ENCODE measurements at places on chromosomes 1 and 21.

DNA sequence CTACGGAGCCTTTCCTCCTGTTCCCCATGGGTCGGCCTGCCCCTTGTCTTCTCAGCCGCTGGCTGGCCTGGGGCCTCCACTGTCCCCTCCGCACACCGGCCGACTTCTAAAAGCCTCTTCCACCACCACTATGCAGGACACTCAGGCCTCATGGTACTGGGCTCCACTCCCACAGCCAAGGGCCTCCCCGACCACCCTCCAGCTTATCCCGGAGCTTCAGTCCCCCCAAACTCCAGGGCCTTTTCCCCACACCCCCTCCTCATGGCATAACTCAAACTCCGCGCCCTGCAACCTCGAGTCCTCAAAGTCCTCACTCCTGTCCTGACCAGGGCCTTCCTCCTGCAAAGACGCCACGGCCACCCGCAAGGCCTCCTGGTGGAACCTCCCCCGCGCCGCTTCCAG lies 2.0 kb downstream of the LRRC41 start:
- peak; percentile 66 for DNase-seq

DNA sequence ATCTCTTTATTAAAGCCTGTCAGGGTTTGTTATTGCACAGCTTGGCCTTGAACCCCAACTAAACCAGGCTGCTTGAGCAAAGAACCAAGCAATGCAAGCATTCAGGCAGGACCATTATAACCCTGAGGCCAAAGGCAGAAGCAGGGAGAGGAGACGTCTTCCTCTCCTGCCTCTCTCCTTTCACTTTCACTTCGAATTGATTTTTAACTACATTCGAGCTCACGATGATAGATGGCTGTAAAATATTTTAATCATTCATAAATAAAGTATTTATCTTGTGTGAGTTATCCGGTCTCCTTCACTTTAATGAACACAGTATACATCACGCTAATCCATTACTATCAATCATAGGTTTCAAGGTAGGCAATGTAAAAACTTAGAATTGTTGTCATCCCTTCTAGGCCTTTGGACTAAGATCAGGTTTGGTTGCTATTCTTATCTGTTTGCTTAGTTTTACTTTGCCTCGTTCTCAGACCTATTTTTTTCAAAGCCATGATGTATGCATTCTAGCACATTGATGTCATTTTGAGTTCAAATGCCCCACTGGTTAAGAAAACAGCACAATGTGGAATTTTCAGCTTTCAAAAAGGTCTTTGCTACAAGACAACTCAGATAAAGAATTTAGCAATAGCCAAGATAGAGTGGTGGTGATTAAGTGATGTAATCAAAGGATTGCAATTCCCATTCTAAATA lies 480.2 kb upstream of the RUNX1 start:
- DNase-seq: no peak

- DNase-seq: no peak
These were observed 12.9 kb upstream of the ACTN2 start for GRCh38 chr1:236673289-236673919.

DNA sequence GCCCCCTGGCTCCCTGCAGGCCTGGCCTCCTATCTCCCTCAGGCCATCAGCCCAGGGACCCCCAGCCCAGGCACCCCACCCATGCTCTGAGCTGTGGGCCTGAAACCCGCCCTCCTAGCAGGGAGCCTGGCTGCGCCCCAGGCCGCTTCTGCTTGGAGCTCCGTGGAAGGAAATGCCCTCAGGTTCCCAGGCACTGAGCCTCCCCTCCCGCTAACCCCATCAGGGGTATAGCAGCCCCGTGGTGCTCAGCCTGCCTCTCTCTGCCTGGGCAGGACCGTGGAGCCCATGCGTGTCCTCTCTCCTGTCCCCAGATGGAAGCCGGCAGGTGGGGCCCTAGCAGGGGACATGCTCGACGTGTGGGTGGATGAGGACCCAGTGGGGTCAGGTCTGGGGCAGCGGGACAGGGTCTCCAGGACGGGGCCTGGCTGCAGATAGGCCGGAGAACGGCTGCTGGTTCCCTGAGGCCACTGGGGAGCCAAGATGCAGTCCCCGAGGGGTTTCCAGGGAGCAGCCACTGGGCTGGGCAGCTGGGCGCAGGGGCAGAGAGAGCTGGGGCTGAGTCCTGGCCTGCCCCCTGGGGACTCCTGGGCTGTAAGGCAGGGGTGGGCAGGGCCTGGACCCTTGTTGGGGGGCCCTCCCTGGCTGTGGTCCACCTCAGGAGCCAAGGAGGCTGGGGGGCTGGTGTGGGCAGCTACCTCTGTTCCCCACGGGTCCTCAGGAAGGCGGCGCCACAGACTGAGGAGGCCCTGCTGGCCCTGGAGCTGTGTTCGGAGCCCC lies 75.5 kb downstream of the MORN1 start:
- no peak for DNase-seq

DNA sequence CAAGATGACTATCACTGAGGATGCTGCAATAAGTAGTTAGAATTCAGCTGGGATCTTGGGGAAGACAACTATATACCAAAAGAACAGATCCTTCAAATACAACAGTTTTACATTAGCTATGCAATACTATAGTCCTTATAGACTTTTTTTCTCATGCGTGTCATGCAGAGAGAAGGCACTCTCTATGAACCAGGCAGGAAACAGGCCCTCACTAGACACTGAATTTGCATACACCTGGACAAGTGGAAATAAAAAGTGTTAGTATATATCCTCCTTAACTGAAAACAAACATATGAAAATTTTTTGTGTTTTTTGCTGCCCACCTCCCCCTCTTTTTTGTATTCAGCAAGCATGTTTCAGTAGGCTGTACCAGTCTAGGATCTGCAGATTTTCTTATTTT lies 29.9 kb downstream of the TMCO1 start:
- DNase-seq: no peak

DNA sequence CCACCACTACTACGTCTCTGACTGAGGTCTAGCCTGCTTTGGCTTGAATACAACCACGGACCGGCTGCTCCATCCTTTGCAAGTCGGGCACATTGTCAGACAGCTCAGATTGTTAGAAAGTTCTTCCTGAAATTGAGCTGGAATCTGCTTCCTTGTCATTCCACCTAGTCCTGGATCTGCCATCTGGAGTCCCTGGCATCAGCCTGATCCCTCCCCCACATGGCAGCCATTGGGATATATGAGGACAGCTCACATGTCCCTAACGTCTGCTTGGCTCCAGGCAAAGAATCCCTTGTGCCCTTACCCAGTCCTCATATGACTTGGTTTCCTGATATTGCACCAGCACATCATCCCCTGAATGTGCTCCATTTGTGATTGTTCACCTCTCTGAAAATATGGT lies 56.3 kb upstream of the SYT6 start:
- DNase-seq: no peak

DNA sequence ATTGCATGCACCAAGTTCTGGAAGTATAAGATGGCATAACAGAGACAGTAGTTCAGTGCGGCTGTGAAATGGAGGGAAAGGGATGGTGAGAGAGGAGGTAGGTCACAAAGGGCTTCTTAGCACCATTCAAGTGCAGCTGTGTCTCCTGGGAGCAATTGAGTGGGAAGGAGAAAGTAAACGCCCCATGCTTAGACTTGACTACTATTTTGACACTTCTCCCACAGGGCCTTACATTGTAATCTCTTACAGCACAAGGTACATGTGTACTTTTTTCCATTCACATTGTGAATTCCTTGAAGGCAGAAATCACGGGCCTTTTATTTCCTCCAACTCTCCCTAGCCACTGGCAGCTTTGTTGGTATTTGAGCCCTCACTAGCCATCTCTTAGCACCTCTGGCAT lies 239.6 kb upstream of the FOXD3 start:
- no peak for DNase-seq
